CD4-positive, alpha-beta T cell treated with Interleukin-4 for 4 hours (primary cell): ENCODE measurements at places on chromosomes 7 and 10.

DNA sequence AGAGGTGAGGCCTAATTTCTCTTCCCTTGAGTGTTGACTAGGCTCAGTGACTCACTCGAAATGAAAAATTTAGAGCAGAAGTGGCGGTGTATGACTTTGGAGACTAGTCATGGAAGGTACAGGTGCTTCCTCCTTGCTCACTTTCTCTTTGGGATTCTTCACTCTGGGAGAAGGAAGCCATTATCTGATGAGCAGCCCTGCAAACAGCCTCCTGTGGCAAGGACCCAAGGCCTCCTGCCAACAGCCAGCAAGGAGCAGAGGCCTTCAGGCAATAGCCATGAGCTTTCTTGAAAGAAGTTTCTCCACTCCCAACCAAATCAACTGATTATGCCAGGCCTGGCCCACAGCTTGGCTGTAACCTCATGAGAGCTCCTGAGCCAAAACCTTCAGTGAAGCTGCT lies 369.6 kb upstream of the VWC2 start:
- no peak for DNase-seq

DNA sequence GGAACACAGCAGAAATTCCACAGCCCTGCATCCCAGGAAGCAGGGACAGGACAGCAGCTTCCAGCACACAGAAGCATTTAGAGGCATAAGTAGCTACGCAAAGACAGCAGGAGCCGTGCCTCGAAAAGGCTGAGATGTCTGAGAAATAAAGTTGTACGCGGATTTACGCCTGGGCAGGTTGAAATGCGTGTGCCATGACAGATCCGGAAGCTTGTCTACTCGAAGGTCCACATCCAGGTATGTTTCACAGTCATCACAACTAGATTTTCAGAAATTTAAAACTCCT lies 26.1 kb downstream of the DIP2C start:
- DNase-seq = no peak

GRCh38 chr10:5282137-5282536 lies 82.6 kb upstream of the UCN3 start:
- no peak for DNase-seq

- DNase-seq = no peak
Observed at GRCh38 chr7:36300696-36301350, 88.8 kb upstream of the ANLN start.

DNA sequence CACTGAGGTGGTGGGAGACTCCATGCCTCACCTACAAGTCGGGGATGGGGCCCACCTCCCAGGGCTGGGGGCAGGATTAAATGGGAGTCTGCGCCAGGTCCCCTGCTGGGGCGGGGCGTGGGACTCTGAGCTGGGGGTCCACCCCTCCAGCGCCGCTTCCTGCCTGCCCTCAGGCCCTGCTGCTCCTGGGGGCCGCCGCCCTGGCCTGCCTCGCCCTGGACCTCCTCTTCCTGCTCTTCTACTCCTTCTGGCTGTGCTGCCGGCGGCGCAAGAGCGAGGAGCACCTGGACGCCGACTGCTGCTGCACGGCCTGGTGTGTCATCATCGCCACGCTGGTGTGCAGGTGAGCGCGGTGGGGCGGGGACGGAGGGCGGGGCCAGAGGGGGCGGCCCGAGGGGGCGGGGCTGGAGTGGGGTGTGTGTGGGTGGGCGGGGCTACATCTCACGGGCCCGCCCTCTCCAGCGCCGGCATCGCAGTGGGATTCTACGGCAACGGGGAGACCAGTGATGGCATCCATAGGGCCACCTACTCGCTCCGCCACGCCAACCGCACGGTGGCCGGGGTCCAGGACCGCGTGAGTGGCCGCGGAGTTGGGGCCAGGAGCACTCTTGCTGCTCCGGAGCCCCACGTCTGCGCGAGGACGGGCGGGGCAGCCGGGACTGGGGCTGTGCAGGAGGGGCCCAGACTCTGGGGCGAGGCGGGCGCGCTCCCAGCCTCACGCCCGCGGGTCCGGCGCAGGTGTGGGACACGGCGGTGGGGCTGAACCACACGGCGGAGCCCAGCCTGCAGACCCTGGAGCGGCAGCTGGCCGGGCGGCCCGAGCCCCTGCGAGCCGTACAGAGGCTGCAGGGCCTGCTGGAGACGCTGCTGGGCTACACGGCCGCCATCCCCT lies 15.1 kb downstream of the TTYH3 start:
- DNase-seq = no peak

DNA sequence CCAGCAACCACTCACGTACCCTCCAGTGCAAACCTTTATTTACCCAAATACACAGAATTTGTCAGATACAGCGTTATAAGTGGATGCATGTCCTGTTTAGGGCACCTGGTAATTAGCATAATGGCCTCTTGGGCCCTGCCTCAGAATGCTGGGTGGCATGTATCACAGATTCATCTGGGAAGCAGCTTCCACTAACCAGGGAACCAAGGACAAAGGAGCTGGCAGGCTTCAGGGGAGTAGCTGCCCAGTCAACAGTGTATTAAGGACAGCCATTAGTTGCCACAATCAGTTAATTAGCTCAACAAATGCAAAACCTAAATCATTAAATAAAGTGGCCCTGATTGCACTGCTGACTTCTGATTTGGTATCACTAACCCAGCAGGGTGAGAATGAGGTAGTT lies 105.7 kb downstream of the RAPGEF5 start:
- no peak for DNase-seq

DNA sequence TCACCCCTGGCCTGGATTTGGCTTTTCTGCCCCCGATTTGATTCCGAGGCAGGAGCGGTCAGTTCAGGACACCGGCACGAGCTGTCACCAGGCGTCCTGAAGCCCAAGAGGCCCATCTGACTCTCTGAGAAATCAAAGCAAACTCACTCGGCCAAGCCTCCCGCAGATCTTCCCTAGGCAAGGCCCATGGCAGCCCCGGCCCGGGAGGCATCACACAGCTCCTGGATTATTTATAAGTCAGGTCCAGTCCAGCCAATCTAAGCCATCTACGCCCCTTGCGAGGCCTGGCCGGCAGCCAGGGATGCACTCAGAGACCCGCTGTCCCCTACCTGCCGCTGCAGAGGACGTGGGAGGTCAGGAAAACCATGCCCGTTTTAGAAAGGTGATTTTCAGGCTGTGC lies 87.3 kb upstream of the DIP2C start:
- DNase-seq = no peak

- no peak for DNase-seq
Observed at GRCh38 chr7:36905841-36906240, 181.5 kb upstream of the AOAH start.
